ENCODE measurements at places on chromosomes 4 and X.

- DNase-seq = no peak
Measured at GRCh38 chrX:22173966-22174365, 98.7 kb upstream of the CBLL2 start.

- DNase-seq = no peak
Measured at GRCh38 chr4:80143307-80143679, 54.0 kb upstream of the PRDM8 start.

- peak; percentile 75 for DNase-seq
Measured at GRCh38 chr4:3276986-3277385, 15.8 kb upstream of the RGS12 start.

DNA sequence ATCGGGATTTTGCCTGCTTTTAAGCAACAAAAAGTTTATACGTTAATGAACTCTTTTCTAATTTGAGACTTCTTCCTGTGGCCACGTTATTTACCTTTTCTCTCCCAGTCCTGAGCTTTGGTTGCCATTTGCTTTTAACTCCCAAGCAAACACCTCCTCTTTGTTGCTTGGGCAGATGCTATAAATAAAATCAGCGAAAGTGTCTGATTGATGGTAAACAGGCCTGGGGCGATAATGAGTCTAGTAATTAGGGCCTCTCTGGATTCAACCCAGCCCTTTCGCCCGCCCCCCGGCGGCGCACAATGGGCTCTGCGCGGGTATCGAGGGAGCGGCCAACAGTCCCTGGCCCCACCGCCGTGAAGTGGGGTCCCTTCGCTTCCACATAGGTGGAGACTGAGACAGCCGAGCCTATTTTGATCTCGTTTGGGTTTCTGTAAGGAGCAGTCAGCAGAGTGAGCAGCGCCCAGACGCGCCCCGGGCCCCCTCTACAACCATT, 790 bp downstream of the CLGN start:
- no peak for DNase-seq

DNA sequence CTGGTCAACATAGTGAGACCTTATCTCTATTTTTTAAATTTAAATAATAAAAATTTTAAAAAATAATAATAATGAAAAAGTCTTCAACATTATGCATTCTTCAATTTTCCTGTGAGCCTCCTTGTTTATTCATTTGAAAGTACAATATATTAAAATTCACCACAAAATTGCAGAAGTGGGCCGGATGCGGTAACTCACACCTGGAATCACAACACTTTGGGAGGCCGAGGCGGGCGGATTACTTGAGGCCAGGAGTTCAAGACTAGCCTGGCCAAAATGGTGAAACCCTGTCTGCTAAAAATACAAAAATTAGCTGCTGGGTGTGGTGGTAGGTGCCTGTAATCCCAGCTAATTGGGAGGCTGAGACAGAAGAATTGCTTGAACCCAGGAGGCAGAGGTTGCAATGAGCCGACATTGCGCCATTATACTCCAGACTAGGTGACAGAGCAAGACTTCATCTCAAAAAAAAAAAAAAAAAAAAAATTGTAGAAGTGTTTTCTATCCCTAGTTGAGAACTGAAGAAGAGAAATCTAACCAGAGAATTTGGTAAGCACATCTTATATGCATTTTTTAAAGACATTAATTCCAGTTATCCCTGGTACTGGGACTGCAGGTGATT, 56.9 kb downstream of the RBM47 start:
- no peak for DNase-seq

DNA sequence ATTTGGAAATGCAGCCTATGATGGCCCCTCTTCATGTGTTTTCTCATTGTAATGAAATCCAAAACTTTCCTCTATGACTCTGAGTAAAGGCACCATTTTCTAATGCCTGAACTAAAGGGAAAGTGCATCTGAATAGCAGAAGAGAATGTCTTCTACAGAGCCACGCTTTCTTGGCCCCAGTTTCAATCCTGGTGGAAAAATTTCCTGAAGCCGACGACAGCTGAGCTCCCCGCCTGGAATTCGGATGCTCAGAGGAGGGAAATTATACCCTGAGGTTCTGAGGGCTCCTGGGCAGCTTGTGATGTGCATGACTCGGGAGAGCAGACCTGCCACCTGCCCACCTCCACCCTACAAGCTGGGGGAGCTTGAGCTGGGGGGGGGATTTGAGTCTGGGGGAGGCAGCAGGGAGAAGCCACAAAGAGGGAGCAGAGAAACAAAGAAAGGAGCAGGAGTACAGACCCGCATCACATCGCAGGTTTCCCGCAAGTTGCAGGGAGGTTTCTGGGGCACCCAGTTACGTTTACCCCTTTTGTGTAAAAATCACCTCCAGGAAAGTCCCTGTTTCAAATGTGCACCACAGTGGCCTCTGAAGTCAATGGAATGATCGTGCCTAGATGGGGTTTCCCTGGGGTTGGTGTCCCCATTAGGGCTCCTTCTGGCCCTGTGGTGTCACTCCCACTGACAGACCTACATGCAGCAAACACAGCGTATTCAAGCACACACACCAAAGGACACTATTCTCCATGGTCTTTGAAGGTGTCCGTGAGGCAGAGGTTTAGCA, 145.6 kb upstream of the RBPJ start:
- DNase-seq = no peak

- DNase-seq = no peak
Measured at GRCh38 chr4:74038086-74038424, 434 bp downstream of the CXCL3 start.

- DNase-seq = peak; percentile 69
Measured at GRCh38 chr4:52659001-52659721, at the start of gene USP46. USP46 (minus strand) TSS chr4:52659301; CDS start chr4:52659150, 151 bp downstream.

- no peak for DNase-seq
Measured at GRCh38 chrX:86014421-86014820, 32.9 kb downstream of the CHM start.

- peak; percentile 63 for DNase-seq
Measured at GRCh38 chrX:22081475-22082092, 49.5 kb downstream of the PHEX start.

DNA sequence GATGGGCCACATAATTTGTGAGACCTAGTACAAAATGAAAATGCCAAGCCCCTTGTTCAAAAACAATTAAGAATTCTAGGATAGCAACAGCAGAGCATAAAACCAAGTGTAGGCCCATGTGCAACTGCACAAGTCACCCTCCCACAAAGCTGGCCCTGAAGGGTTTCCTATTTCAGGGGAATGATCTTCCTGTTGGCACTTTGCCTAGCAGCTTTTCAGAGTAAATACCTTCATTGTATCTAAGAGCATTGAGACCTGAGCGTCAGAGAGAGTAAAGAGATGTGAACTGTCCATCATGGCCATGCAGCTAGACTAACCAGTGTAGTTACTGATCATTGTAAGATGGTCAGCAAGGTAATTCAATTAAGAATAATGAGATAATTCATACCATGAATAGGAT, 113.6 kb downstream of the CNKSR2 start:
- peak; percentile 13 for DNase-seq

GRCh38 chr4:85979276-85979675, 380.6 kb downstream of the MAPK10 start:
- no peak for DNase-seq

DNA sequence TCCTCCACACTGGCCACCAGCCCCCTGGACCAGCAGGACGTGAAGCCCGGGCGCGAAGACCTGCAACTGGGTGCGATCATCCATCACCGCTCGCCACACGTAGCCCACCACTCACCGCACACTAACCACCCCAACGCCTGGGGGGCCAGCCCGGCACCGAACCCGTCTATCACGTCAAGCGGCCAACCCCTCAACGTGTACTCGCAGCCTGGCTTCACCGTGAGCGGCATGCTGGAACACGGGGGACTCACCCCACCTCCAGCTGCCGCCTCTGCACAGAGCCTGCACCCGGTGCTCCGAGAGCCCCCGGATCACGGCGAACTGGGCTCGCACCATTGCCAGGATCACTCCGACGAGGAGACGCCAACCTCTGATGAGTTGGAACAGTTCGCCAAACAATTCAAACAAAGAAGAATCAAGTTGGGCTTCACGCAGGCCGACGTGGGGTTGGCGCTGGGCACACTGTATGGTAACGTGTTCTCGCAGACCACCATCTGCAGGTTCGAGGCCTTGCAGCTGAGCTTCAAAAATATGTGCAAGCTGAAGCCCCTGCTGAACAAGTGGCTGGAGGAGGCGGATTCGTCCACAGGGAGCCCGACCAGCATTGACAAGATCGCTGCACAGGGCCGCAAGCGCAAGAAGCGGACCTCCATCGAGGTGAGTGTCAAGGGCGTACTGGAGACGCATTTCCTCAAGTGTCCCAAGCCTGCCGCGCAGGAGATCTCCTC, 600 bp downstream of the POU3F4 start:
- no peak for DNase-seq

GRCh38 chrX:33273535-33273934, 62.2 kb upstream of the DMD start:
- peak; percentile 3 for DNase-seq

DNA sequence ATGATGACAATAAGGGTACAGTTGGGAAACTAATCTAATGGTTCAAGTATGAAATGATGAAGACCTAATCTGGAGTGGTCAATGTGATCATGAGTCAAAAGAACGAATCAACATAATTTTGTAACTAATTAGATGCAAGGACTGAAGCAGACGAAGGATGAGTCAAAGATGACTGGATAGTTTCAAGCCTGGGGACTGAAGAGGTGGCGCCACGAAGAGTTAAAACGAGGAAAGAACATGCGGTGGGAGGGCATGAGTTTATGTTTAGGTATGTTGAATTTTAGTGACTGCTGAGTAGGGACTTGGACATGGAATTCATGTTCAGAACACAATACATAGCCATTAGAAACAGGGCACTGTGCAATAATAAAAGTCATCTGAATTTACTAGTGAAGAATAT, 221.5 kb upstream of the FAM241A start:
- no peak for DNase-seq

DNA sequence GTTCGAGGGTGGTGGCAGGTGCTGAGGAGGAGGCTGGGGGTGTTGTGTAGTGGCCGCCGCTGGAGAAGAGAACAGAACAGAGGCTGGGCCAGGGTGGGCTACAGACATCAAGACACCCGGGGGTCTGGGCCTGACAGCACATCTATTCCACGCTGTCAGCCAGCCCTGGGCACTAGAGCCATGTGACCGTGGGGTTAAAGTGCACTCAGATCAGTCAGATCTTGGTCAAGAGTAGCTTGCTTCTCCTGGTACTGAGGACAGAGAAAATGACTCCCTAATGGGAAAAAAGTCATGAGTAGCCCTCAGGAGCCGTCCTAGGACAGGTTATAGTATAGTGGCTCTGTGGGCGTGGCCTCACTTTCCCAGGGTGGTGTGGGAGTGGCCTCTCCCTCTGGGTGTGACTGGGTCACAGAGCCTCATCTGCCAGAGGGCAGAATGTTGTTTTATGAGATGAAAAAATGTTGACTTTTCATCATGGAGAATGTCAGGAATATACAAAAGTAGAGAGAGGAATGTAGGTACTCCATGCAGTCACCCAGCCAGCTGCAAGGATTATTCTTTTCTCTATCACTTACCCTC, 19.4 kb downstream of the TRMT44 start:
- DNase-seq = no peak

DNA sequence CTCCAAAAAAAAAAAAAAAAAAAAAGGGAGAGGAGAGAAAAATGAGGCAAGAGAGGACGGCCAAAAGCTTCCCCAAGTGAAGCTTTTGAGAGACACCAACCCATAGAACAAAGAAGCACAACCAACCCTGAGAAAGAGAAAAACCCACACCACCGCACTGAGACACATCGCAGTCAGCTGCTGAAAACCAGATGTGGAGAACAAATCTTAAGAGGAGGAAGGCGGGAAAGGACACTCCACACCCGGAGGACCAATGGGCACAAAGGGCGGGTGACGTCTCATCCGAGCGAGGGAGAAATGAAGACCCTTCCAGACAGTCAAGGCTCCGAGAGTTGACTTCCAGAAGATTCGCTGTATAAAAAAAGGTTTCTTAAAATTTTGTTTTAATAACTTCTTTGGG, 112.1 kb downstream of the AFAP1 start:
- DNase-seq = no peak

- peak; percentile 51 for DNase-seq
Measured at GRCh38 chr4:10180927-10181744, 64.5 kb upstream of the WDR1 start.

DNA sequence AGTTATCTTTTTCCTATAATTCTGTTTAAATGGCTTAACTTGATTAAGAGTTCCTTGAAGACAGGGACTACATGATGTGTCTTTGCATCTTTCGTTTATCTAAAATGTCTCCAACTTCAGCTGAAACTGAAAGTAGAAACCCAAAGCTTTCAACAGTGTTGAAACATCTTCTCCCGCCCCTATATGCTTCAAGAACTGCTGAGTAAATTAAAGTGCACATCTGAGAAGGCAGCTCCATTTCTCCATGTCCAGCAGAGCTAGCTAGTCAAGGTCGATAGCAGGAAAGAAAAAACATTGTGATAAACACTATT, 185.7 kb upstream of the TBL1X start:
- peak; percentile 55 for DNase-seq

DNA sequence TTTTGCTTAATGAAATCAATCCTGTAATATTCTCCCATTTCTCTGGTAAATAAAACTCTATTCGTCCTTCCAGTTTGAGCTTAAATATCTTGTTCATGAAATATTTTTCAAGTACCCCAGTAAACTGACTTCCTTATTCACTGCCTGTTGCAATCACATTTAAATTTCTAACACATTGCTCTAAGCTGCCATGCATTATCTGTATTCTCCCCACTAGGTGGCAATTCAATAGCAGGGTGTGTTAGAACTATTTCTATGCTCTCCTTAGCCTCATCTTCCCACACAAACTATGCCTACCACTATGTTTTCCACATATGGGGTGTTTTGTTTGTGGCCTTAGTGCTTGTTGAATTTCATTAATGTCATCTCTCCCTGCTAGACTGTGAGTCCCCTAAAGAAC, 377.1 kb upstream of the HS3ST1 start:
- peak; percentile 1 for DNase-seq

DNA sequence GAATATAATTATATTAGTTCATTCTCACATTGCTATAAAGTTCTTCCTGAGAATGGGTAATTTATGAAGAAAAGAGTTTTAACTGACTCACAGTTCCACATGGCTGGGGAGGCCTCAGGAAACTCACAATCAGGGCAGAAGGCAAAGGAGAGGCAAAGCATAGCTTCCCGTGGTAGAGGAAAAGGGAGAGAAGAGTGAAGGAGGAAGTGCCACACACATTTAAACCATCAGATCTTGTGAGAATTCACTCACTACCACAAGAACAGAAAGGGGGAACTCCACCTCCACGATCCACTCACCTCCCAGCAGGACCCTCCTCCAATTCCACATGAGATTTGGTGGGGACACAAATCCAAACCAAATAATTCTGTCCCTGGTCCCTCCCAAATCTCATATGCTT, 773.4 kb upstream of the INTU start:
- no peak for DNase-seq
